ENCODE measurements at places on chromosomes 7 and 10.

DNA sequence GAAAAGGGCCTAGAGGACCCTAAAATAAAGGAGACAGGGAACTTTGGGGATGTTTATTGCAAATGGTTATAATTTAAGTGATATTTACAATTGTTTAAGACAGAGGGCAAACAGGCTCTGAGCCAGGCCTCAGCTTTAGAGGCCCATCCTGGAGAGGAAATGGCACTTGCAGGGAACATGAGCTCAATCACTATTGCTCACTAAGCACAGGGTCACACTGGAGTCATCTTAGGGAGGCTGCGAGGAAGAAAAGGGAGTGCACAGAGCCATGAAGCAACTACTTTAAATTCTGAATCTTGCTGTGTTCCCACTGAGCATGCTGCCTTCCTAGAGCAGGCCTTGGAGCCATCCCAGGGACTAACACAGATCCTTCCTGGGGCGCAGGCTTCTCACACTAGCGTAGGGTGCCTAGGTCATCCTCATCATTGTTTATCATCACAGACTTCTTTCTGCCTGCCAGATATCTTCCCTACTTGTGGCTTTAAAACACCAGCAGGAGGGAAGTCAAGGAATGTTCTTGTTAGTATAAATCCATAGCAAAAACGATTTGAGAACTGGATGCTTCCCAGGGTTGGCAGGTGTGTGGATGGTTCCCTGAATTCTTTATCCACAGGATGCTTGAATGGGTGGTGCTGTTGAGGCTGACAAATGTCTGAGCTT is 12.7 kb upstream of the DNAJB12 start:
- DNase-seq, result no peak

DNA sequence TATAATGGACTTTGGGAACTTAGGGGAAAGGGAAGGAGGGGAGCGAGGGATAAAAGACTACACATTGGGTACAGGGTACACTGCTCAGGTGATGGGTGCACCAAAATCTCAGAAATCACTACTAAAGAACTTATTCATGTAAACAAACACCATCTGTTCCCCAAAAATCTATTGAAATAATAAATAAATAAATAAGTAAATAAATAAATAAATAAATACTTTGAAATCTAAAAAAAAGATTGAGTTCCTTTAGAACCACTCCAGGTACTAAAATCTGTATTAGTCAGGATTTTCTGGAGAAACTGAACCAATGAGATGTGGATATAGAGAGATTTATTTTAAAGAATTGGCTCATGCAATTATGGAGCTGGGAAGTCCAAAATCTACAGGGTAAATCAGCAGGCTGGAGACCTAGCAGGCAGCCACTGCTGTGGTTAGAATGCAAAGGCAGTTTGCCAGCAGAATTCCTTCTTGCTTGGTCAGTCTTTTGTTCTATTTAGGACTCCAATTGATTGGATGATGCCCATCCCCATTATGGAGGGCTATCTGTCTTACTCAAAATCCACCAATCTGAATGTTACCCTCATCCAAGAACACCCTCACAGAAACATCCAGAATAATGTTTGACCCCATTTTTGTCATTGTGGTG is 8.9 kb downstream of the IGFBP1 start:
- no peak for DNase-seq

DNA sequence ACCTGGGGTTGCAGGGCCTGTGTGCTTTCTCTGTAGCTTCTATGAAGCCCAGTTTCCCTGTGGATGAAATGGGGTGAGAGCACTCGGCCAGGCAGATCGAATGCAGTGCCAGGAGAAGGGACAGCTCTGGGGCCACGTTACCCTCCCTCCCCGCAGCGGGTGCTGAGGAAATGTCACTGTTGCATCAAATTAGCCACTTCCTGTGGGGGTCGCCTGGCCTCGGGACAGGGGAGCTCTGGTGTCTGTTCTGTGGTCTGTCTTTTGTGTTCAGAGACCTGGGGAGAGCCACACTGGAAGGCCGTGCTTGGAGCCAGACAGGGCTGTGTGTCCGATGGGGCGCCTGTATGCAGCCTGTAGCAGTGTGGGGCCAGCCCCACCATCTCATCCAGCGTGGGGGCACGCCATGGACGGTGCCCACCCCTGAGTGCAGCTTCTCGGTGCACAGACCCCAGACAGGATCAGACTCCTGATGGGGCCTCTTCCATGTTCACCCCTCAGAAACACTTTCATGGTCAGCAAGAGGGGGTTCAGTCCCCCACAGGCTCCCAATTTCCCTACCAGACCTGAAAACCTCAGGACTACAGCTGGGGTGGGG is 13.6 kb downstream of the TTYH3 start:
- peak; percentile 50 for DNase-seq

DNA sequence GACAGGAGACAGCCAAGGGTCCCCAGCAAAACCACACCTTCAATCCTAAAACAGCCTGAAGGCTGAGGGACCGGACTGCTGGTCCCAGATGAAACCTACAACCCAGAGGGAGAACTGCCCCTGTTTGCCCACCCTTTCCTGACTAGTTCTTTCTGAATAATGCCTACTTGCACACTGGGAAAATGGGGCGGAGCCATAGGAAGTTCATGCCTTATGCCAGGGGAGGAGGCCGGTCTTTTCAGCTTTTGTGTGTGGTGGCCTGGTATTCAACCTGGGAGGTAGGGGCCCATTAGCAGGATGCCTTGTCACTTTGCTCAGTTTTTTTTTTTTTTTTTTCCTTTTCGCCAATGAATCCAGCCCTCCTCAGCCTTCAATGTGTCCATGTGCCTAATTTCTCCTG is 20.7 kb downstream of the TOMM7 start:
- no peak for DNase-seq

DNA sequence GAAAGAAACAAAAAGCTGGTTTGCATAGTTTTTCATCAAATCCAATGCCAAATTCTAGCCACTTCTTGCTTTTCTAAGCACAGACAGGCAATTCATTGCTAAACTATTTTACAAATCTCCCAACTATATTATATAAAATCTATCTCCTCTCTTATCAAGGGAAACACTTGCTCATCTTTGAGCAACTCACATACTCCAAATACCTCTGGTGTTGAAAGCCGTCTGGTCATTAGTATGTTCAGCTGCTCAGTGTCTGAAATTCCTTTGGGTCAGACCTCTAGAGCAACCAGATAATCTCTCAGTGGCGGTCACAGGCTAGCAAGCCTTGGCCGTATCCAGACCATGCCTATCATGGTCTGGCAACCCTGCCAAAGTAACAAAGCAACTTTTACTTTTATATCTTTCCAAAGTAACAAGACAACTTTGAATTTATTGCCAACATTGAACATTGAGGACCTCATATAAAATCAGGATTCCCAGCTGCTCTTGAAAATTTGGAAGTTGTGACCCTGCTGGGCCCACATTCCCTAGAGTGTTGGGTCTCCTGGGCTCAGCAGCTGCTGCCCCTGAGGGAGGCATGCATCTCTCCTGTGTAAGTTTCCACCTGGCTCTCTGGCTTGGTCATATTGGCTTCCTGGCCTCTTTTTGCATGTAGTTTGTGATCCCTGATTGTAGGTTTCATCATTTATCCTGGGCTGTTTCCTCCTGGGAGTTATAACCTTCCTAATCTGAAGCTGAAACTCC is 56.8 kb upstream of the LANCL2 start:
- no peak for DNase-seq

GRCh38 chr10:61897671-61898434 is 3.6 kb upstream of the ARID5B start:
- DNase-seq, result peak; percentile 27

DNA sequence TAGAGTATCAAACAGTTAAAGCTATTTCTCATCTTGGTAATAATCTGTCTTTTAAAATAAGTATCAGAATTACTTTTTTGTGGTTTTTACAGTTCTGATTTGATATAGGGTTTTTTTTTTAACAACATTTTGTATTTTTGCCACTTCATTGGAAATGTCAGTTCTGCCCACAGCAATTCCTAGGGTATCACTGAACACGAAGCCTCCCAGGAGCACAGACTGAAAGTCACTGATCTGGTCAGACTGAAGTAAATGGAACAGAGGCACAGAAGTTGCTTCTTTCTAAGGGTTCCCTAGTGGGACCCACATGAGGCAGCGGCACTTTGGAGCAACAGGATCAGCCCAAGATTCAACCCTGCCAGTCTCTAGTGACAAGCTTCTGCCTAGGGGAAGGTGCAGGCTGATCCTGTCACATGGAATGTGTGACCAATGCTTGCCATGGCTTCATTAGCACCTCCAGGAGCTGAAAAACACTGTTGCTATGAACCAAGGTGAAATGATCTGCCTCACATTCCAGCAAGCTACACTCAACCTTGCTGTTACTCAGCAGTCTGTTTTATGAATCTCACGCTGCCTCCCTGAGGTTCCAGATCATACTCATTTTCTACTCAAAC is 273.4 kb upstream of the CSTF2T start:
- DNase-seq, result no peak

DNA sequence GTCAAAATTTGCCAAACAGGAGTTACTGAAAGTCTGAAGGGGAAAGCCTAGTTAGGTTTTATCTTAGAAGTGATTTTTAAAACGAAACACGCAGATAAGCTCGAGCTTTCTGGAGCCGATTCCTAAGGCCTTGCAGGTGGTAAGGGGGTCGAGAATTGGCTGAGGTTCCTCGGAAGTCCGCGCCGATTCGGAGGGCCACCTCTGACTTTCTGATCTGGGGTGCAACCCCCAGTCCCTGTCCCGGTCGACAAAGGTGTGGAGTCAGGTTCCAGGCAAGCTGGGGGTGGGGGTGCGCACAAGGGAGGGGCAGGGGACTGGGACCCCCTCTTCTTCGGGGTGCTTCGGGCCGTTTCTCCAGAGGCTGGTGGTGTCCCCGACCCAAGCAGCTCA is 701 bp upstream of the CUL1 start:
- no peak for DNase-seq

- no peak for DNase-seq
These were observed 1184.8 kb downstream of the GATA3 start for GRCh38 chr10:9239298-9239697.

- DNase-seq, result no peak
These were observed 188.3 kb downstream of the WDR37 start for GRCh38 chr10:1244493-1244892.

DNA sequence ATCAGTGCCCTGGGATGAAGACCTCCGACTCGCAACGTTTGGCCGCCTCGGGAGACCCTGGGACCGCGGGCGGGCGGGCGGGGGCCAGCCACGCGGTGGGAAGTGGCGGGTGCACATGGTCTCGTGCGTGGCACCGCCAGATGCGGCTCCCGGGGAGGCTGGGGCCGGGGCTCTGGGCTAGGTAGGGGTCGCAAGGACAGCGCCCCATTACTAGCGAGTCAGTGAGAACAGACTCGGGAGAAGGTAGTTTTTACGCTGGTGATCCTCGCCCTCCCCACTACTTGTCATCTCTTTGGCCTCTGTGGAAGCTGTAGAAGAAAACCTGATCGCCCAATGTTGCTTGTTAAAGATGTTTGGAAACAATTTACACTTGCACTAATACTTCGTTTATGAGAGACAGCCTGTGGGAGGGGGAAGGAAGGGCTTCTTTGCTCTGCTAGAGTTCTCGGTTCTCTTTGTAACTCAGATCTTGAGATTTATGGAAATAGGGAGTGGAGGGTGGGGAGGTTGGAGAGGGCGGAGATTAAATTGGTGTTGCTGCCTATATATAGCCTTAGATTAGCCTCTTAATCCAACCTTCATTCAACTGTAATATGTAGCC is 591 bp downstream of the BZW2 start:
- DNase-seq, result peak; percentile 7

DNA sequence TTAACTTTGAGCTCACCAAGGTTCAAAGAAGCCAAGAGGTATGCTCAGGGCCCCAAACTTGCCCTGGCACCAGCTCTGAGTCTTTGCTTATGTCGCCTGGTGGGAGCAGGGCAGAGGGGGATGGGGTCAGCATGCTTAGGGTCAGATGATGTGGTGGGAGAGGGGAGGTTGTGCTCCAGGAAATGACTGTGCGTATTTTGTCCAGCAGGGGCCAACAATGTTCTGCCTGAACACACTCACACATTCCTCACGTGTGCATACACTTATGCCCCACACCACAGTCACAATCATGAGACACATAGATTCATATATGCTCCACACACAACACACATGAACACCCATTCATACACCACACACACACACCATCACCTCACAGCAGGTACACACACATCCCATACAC is 4.4 kb upstream of the RAMP3 start:
- no peak for DNase-seq

DNA sequence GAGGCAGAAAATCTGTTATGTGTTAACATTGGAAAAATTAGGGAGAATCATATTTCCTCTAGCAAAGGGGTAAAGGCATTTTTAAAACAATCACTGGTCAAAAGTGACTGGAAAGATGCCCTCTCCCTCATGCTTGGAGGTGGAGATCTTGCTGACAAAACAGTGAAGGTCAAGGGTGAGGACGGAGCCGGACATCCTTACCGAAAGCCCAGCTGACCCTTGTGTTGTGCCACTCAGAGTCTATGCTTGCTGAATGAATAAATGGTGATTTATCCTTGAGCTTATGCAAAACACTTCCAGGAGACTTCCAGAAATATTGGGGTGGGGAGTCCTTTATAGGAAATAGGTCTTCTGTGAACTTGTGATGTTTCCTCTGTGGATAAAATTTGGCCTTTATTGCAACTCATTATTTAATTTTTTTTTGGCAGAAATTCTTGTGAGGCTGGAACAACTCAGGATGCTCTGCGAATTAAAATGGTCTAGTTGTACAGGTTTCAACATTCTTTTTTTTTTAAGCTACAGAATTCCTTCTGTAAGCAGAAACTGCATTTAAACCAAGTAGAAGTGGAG is 28.3 kb upstream of the ELMO1 start:
- DNase-seq, result no peak

- no peak for DNase-seq
These were observed 275.3 kb downstream of the HDAC9 start for GRCh38 chr7:18770822-18771221.

DNA sequence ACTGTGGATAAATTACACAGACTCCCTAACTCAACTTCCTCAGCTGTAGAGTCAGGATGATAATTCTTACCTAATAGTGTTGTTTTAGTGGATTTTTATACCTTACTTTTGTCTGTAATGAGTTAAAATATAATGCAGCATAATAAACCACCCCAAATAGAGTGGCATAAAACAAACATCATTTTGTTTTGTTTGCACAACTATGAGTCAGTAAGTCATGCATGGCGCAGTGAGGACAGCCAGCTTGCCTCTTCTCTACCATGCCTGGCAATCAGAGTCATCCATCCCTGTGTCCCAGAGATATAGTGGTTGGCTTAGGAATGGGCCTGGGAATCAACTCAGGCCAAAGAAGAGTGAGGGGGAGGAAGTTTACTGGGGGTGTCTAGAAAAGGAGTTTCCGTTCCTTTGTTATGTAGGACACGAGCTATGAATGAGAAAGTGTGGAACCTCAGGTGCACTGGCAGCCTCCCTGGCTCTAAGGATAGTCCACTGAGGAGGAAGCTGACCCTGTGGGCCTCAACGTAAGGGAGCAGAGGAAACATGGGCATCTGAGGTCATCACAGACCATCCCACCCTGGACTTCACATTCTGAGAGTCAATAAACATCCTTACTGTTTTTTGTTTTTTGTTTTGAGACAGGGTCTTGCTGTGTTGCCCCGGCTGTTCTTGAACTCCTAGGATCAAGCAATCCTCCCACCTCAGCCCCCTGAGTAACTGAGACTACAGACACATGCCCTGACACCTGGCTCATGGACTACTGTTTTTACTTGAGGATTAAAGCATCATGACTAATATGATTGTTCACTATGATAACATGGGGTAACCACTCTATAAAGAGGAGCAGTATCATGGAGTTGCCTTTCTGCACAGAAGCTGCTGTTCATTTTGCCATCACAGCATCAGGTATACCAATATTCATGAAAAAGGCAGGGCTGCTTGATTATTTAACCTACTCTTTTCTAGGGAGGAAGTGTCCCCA is 21.0 kb upstream of the GRB10 start:
- no peak for DNase-seq

All from activated CD4-positive, alpha-beta T cell treated with anti-CD3 and anti-CD28 coated beads, Interleukin-2, amount 10 ng/mL, durations not matched to agents 7 days and 5 days (primary cell).